Dorsolateral prefrontal cortex (tissue), 122 donors: ENCODE measurements at places on chromosomes 13 and 19. TPM values are rescaled to one million over a fixed set of nuclear protein-coding genes. Genes with fewer than 3 reads are reported as not detected.

GRCh38 chr13:97124915-97125809 is 97.0 kb upstream of the MBNL2 start:
- DNase-seq, result no peak

GRCh38 chr13:31955741-31956140 is 75.8 kb upstream of the FRY start:
- DNase-seq, result no peak

- no peak for DNase-seq
Measured at GRCh38 chr19:19149435-19149834, 11.2 kb upstream of the TMEM161A start.

DNA sequence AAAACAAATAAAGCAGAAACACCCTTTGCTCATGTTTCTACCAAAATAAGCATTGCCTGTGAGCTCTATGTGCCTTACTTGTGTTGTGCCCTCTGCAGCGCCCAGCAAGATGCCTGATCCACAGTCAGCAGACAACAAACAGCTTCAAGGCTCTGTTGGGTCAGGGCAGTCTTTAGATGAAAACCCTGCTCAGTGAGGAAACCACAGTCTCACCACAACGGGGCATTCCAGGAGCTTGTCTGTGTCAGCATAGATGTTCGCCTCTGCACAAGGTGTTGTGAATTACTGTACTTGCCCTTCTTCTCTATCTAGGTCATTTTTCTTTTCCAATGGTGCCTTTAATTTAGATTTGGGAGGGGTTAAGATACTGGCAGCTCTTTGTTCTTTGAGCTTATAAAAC is 251.9 kb downstream of the COL4A1 start:
- DNase-seq, result no peak

GRCh38 chr13:53201454-53202225 is 173.0 kb downstream of the OLFM4 start:
- peak; percentile 36 for DNase-seq

GRCh38 chr13:69565334-69565733 is 542.3 kb upstream of the ATXN8OS start:
- DNase-seq, result no peak

DNA sequence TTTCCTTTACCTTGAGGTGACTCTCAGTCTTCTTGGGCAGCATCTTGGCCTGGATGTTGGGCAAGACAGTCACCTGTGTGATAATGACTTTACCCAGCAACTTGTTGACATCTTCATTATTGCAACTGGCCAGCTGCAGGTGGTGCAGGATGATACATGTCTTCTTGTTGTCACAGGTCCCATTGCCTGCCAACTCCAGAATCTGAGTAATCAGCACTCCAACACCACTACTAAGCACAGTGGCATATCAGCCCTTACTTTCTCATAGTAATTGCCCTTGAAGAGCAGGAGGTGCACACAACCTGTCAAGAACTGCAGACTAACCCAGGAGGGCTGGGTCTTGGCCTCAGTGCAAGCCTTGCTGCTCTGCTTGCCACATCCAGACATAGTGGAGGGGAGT is 57.8 kb downstream of the CCNA1 start:
- DNase-seq, result no peak

The PNMA8A gene
- 159 TPM for total RNA-seq

The ZSCAN18 gene
- 153 TPM for total RNA-seq

The ZNF560 gene
- total RNA-seq, result not detected
